Left colon (tissue), 2 donors: ENCODE measurements at places on chromosomes 7 and 10. TPM values are rescaled to one million over a fixed set of nuclear protein-coding genes. Genes with fewer than 3 reads are reported as not detected.

Gene IFIT1
- total RNA-seq, result 6.1 TPM

Gene ADCYAP1R1
- 1.5 TPM for total RNA-seq

- DNase-seq, result no peak
Measured at GRCh38 chr10:111703986-111704385, 479.6 kb downstream of the GPAM start.

DNA sequence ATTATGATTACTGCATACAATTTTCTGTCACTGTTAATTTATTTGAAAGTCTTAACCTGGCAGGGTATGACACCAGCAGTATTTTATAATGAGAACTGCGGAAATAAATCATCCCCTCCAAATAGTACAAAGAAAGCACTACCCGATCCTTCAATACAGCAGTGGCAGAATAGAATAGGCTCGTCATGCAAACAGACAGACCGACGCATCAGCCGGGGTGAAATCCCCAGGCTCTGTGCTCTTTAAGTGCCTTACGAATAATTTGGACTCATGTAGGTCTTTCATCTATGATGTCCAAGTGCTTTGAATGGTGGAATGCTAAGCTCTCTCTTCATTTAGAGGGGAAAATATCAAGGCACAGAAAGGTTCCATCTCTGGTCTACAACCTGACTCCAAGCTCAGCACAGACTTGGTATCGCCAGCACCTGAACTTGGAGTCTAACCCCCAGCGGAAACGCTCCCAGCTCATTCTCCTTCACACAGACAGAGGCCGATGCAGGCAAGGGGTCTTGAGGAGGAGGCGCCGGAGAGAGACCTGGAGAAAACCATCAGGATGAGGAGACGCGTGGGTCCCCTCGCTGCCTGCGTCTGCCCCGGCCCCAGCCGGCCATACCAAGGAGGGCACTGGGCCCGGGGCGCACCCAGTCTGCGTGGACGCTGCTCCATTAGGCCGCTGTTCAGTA lies 568.1 kb upstream of the MKI67 start:
- DNase-seq, result no peak

DNA sequence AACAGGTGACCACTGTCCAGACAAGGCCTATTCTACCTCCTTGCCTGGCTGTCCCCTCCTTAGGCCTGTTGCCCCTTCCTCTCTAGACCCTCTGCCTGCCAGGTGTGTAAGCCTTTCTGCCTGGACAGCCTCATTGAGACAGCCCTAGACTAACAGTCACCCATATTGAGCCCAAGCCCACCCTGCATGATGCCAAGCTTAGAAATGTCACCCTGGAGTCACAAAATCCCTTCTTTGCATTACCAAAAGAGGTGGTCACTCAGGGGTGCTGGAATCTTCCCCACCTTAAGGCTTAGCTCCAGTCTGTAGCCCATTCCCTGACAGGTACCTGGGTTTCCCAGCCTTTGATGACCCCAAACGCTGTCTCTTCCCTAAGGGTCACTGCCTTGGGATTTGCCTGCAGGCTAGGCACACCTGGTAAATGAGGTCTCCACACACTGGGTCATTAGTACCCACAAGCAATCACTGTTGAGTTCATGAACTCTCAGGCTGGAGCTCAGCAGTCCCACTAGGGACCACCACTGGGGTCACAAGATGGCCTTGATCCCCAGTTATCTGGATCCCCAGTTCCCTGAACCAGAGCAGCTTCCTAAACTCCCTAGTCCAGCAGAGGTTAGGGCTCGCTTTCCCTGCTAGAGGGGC lies 54.9 kb upstream of the CAMK2B start:
- no peak for DNase-seq

DNA sequence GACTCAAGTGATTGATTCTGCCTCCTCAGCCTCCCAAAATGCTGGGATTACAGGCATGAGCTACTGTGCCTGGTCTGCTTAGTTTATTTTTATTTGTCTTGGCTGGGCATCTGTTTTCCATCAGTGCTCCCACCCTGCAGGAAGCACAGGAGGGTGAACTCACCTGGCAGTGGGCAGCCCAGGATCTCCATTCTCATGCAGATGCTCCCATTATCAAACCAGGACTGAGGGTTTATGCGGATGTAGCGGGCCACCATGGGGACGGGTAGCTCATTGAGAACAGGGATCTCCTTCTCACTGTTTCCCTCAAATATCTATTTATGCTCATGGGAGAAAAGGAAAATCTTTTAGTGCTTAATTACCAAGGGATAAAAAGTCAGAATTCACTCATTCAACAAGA lies 93.8 kb downstream of the CPXM2 start:
- no peak for DNase-seq
